ENCODE measurements at places on chromosomes 12 and 14.

GRCh38 chr14:100738704-100739131 lies 12.0 kb downstream of the DLK1 start:
- DNase-seq: no peak

- no peak for DNase-seq
Measured at GRCh38 chr12:132664206-132665148, 22.7 kb downstream of the POLE start.

DNA sequence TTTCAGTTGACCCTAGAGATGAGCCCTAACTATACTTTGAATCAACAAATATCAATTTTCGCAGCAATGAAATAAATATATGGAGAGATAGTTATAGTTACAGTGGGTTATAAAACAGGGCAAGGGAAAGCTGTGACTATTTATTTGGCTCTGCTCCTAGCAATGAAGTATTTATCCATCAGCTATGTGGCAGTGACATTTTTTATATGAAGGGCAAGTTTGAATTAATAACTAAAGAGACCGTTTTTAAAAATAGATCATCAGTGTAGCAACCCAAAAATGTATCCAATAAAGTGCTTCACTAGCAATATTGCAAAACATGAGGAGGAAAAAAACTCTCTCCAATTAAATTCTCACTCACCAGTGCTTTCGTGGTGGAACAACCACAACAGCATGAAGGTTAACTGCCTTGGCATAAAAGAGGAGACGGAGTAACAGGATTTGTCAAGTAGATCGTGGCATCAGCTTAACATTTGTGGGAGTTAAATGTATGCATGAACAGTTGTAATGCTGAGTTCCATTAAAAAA lies 58.1 kb upstream of the NUDT4 start:
- DNase-seq: peak; percentile 41

DNA sequence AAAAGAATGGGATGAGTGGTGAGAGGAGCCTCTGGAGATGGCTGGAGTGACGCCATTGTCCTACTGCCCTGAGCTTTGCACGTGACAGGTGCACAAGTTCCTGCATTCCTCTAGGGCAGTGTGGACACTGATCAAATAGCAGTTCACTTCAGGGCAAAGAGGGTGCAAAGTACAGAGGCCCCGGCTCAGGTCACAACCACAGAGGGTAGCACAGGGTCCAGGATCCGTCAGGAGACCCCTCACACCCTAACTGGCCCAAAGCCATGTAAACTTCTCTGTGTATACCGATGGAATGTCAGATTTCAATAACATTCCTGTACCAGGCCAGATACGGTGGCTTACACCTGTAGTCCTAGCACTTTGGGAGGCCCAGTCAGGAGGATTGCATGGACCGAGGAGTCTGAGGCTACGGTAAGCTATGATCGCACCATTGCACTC lies 10.4 kb upstream of the FBLN5 start:
- no peak for DNase-seq

- DNase-seq: no peak
Measured at GRCh38 chr12:84553331-84554117, 359.1 kb downstream of the SLC6A15 start.

- DNase-seq: no peak
Measured at GRCh38 chr12:106307181-106307580, 4.6 kb downstream of the TCP11L2 start.

- peak; percentile 18 for DNase-seq
Measured at GRCh38 chr12:38892087-38892786, 13.2 kb downstream of the CPNE8 start.
